Amniotic epithelial cell (primary cell): ENCODE measurements at places on chromosomes 13 and 19.

GRCh38 chr13:34620862-34621261 lies 321.2 kb upstream of the NBEA start:
- no peak for DNase-seq

DNA sequence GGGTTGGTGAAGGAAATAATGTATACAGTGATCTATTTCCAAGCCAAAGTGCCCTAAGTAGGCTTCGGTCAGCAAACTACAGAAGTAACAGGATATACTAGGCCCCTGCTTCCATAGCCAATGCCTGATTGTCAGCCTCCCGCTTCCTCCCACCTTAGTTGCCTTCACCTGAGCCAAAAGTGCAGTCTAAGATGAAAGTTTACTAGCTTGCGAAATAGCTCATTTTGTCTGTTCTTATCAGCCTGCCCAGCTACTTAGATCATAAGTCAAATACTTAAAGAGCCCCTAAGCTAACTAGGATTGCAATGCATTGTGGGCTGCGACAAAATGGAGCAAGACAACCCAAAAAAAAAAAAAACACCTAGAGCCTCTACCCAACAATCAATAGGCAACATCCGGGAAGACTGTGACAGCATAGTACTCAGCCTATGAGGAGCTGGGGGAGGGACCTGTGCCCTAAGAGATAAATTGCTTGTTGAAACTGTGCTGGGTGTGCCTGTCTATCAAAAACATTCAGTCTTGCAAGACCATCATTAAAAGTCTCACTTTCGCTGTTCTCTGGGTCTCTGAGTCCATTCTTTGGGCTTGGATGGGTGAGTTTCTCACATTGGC lies 454.7 kb upstream of the TSHZ3 start:
- DNase-seq = no peak

GRCh38 chr13:77866971-77867370 lies 51.7 kb downstream of the EDNRB start:
- DNase-seq = no peak

DNA sequence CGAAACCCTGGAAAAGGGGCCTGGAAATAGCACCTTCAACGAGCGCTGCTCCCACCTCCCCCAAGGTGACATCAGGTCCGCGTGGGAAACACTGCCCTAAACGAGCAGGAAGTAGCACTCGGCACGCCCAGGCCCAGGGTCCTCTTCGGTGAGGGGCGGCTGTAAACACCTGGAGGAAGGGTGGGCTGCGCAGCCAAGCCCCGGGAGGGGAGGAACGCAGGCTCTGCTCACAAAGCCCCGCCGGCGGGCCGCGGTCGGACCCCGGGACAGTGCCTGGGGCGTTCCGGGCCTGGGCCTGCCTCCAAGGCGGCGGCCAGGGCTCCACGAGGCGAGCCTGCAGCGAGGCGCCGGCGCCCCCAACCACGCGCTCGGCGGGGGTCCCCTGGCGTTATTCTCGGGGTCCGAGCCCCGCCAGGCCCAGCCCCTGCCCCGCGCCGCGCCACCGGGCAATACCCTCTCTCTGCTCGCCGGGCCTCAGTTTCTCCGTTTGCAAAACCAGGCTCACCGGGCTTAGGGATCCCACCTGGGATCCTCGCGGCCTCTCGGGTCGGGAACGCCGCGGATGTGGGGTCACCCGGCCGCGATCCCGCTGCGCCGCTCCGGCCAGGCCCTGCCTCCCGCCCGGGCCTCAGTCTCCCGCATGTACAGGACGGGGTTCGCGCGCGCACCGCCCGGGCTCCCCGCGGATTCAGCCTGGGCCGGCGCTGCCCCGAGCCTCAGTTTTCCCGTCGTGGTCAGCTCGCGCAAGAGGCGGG lies 630 bp downstream of the RNF126 start:
- DNase-seq = peak; percentile 34

DNA sequence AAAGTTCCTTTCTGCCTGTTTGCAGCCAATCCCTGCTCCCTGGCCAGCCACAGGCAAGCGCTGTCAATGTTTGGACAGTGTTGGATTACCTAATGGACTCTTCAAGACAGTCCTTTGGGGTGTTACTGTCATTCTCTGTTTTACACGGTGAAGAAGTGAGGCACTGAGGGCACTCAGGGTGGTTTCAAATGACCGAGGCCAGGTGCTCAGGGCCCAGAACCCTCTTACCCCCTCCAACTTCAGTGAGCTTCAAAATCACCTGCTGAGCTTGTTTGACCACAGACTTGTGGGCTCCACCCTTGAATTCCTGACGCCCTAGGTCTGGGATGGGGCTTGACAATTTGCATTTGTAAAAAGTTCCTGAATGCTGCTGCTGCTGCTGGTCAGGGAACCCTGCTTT lies 97.9 kb downstream of the GGACT start:
- DNase-seq = no peak

GRCh38 chr19:50705422-50706019 lies 14.1 kb downstream of the SHANK1 start:
- peak; percentile 55 for DNase-seq

GRCh38 chr13:105159841-105160240 lies 1375.6 kb downstream of the EFNB2 start:
- DNase-seq = no peak

GRCh38 chr13:99941086-99941485 lies 30.5 kb downstream of the ZIC5 start:
- no peak for DNase-seq

GRCh38 chr19:12202250-12202649 lies 39.4 kb downstream of the ZNF136 start:
- no peak for DNase-seq

- DNase-seq = no peak
Measured at GRCh38 chr13:93450761-93451160, 224.2 kb downstream of the GPC6 start.

GRCh38 chr19:29119590-29119989 lies 93.4 kb downstream of the UQCRFS1 start:
- DNase-seq = no peak

GRCh38 chr19:55703790-55704215 lies 28.8 kb downstream of the EPN1 start:
- DNase-seq = peak; percentile 12

DNA sequence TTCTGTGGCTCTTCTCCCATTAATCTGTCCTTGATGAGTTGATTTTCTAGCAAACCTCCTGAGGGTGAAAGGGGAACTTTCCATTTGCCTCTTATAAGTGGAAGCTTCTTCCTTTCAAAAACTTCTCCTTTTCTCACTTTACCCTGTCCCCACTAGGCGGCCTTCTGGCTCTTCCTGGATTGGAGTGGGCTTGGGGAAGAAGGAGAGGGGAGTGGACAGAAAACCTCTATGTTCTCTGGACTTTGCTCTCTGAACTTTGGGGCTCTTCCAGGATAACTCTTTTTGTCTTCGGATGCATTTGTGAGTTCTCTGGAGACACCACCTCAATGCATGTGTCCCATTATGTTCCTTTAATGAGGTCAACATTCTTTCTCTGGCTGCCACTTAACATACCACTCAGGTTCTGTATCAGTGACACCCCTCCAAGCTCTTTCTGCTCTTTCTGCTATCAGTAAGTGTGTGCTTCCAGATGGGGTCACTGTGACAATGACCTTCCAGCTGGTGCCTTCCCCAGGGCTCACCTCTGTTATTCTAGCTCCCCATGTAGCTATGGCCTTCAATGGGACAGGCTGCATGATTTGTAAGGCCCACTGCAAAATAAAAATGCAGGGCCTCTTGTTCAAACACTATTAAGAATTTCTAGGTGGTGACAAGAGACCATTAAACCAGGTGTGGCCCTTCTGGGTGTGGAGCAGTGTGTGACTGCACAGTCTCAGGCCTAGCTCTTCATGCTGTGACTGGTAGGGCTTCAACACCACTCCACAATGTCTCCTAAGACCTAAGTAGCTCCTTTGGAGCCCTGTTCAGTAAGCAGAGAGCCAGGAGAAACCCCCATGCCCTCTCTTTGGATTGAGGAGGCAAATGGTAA lies 389.2 kb downstream of the EFNB2 start:
- no peak for DNase-seq

DNA sequence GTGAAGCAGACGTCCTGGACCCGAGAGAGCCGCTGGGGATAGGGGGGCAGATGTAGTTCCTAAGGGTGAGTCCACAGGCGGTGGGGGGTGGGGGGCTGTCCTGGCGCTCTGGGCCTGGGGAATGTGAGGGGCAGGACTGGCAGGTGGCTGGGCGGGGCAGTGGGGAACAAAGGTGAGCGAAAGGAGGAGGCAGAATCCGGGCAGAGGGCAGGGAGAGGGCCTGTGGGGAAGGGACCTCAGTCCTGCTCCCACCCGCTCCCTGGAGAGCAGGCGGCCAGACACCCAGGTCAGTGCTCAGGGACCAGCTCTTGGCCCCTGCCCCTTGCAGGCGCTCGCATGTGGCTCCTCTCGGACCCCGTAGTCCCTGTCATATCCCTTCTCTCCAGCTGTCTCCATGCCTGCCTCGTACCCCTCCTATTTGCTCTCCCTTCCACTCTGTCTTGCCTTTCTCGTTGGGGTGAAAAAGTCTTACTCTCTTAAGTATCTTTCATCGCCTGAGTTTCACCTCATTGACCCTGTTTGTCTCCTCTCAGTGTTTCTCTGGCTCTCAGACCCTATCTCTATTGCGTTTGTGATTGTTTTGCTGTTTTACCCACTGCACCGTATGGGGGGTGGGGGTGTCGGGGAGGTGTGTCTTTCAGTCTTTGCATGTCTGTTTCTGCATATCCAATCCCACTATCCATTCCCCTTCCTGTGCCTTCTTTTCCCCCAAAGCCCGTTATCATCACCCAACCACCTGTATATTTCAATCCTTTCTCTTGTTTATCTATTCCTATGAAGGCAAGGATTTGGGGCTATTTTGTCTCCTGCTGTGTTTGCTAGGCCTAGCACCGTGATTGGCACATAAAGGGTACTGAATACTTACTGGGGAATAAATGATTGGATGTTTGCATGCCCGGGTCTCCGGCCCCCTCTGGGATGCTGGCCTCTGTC lies 5.8 kb downstream of the SPHK2 start:
- no peak for DNase-seq
